ENCODE measurements at places on chromosomes 2 and 18.

GRCh38 chr2:160513120-160513519 is 19.5 kb upstream of the RBMS1 start:
- DNase-seq = no peak

GRCh38 chr2:220445429-220446105 is 818.1 kb downstream of the SLC4A3 start:
- DNase-seq = no peak

GRCh38 chr2:175035806-175036205 is 30.6 kb upstream of the CHN1 start:
- DNase-seq = no peak

GRCh38 chr2:47300609-47301276 is 102.2 kb upstream of the MSH2 start:
- no peak for DNase-seq

- no peak for DNase-seq
Observed at GRCh38 chr2:241302759-241303651, 12.5 kb downstream of the HDLBP start.

- no peak for DNase-seq
Observed at GRCh38 chr2:23698721-23699579, 228.0 kb downstream of the ATAD2B start.

GRCh38 chr18:48818329-48819254 is 132.2 kb downstream of the SMAD7 start:
- no peak for DNase-seq

GRCh38 chr18:25724997-25725396 is 365.4 kb downstream of the SS18 start:
- no peak for DNase-seq

DNA sequence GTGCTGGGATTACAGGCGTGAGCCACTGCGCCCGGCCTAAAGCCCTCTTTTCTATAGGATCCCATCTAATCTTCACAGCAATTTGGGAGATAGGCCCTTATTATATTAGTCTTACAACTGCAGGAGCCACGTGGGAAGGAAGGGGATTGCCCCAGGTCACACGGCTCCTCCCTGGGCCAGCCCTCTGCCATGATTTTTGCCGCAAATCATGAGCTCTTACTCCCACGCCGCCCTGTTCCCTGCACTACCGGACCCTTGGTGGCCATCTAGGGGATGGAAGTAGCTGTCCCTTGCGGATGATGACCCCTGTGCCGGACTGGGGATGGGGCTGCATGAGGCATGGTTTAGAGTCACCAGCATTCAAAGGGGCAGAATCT is 28.4 kb upstream of the PTMA start:
- no peak for DNase-seq

- no peak for DNase-seq
Observed at GRCh38 chr2:239143858-239144712, 256.7 kb downstream of the HDAC4 start.

DNA sequence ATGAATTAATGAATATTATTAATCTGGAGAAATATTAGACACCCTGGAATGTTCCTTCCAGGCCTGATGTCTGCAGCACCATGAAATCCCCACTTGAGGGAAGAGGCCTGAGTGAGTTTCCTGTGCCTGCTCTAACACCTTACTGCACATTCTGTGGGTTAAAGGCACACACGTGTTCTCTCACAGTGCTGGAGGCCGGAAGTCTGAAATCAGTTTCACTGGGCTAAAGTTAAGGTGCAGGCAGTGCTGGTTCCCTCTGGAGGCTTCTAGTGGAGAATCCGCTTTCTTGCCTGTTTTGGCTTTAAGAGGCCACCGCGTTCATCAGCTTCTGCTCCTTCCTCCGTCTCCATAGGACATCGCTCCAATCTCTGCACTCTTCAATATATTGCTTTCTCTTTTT is 48.7 kb downstream of the ACKR3 start:
- no peak for DNase-seq

GRCh38 chr18:22424565-22424963 is 6.8 kb upstream of the CTAGE1 start:
- DNase-seq = no peak

DNA sequence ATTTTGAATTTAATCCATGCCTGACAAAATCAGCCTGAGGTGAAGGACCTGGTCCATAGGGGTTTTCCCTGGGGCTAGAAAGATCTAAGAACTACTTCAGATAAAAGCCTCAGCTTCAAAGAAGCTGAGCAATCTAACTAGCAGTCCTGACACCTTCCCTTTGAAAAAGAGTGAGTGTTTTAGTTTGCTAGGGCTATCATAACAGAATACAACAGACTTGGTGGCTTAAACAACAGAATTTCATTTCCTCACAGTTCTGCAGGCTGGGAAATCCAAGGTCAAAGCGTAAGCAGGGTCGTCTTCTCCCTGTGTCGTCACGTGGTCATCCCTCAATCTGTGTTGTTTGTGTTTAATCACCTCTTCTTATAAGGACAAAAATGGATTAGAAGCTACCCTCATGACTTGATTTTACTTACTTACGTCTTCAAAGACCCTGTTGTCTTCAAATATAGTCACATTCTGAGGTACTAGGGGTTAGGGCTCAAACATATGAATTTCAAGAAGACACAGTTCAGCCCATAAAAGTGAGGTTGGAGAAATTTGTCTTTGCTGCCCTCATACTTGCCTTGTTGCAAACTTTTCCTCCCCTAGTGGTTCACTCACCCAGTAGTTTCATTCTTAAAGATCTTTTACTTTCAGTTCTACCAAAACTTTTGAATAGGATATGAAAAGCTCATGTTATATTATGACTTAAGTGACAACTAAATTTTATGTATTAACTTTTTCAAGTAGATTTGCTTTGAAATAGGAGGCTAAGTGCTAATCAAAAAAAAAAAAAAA is 673.8 kb downstream of the ARHGAP15 start:
- DNase-seq = no peak

GRCh38 chr18:75132098-75132870 is 76.7 kb downstream of the PTGR3 start:
- DNase-seq = no peak

DNA sequence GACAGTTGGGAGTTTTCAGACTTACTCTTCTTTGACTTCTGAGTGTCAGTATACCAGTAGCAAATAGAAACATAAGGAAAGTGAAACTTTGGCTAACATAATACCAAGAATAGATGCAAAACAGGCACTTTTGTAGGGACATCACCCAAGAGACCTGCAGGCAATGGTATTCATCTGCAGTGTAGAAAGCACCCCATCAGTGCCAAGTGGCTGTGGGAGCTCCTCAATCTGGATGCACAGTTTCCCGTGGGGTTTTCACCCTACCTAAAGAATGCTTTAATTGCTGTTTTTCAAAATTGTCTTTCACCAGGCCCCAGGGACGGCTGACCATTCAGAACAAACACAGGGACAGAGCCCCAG is 96.6 kb upstream of the GPR45 start:
- DNase-seq = no peak

GRCh38 chr2:216555274-216555673 is 56.6 kb downstream of the RPL37A start:
- no peak for DNase-seq

DNA sequence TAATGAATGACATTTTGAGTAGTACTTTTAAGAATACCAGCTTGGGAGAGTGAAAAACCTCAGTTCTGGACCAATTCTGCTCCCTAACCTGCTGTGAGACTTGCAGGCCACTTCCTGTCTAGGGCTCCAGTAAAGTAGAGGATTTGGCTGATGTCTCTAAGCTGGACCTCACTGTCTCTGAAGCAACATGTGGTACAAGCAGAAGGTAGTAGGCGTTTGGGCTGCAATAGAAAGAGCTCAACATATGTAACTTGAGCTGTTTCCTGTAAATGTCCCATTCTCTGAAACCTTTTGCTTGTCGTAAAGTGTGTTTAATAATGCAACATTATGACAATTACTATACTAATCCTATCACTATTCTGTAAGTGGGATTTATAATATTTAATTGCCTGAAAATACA is 213.1 kb downstream of the MYO3B start:
- DNase-seq = no peak

DNA sequence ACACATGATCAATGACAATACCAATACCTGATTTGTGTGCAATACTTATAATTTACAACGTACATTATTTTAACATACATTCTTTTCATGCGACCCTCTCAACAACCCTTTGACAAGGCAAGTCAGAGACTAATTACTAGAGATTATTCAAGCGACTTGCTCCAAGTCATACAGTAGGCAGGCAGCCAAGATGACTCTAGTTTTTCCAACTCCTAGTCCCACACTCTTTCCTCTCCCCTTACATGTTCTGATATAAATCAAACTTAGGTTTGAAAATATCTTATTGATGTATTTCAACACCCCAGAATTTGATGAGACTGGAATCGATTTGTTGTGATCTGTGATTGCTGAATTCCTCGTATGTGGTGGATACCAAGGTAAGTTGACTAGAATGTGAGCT is 8.0 kb upstream of the CYP27C1 start:
- DNase-seq = no peak

- no peak for DNase-seq
Observed at GRCh38 chr2:57402096-57402495, 644.5 kb upstream of the VRK2 start.

GRCh38 chr2:152097801-152098495 is 896 bp downstream of the CACNB4 start:
- DNase-seq = no peak

- DNase-seq = no peak
Observed at GRCh38 chr2:232275670-232276069, 102.9 kb upstream of the ALPP start.

- DNase-seq = no peak
Observed at GRCh38 chr2:223884399-223884798, 47.0 kb upstream of the AP1S3 start.

GRCh38 chr18:75256376-75256775 is 45.8 kb downstream of the TSHZ1 start:
- no peak for DNase-seq

- no peak for DNase-seq
Observed at GRCh38 chr2:71853858-71854257, 293.8 kb downstream of the CYP26B1 start.

DNA sequence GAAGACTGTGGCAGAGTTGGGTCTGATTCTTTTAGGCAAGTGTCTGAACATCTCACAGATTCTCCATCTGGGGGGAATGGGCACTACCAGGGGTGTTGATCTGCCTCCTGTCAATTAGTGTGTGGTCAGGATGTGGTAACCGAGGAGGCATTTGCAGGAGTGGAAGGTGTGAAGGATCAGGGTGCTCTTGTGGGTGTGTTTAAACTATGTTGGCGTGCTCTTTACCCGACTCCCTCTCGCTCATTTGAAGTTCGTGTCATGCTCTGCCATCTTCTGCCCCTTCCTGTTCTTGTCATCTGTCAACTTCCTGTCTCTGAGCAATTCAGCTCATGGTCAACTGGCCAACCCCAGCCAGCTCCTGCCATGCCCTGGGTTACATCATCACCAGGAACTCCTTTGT is 107.9 kb downstream of the RTN4 start:
- no peak for DNase-seq

GRCh38 chr18:23835091-23835490 is 145.8 kb downstream of the LAMA3 start:
- no peak for DNase-seq

DNA sequence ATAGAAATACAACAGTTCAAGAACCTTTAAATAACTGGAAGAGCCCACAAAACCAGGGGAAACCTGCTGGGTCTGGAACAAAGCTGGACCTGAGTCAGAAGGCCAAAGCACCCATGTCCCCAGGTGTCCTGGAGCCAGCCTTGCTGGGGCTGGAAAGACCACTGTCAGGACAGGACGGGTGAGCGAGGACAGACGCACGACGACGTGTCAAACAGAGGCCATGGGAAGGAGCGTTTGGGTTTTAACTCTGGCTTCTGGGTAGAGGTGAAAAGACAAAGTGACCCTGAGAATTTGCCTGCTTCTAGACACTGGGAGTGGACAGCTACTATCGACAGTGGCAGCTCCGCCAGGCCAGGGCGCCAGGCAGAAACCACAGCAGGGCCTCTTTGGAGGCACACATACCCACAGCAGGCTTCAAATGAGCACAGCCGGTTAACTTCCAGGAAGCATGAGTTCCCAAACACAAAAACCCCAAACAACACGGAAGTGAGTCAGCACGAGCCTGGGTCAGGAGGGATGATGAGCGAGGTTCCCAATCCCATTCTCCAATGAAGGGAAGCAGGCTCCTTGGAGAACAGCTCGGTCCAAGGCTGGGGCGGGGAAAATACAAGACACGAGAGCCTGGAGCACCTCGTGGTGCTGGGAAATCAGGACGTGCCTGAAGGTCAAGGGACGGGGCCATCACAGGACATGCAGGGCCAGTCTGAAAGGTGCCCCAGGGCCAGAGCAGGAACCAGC is 208.0 kb downstream of the TWIST2 start:
- no peak for DNase-seq

GRCh38 chr18:40431071-40431985 is 1523.7 kb upstream of the PIK3C3 start:
- no peak for DNase-seq

DNA sequence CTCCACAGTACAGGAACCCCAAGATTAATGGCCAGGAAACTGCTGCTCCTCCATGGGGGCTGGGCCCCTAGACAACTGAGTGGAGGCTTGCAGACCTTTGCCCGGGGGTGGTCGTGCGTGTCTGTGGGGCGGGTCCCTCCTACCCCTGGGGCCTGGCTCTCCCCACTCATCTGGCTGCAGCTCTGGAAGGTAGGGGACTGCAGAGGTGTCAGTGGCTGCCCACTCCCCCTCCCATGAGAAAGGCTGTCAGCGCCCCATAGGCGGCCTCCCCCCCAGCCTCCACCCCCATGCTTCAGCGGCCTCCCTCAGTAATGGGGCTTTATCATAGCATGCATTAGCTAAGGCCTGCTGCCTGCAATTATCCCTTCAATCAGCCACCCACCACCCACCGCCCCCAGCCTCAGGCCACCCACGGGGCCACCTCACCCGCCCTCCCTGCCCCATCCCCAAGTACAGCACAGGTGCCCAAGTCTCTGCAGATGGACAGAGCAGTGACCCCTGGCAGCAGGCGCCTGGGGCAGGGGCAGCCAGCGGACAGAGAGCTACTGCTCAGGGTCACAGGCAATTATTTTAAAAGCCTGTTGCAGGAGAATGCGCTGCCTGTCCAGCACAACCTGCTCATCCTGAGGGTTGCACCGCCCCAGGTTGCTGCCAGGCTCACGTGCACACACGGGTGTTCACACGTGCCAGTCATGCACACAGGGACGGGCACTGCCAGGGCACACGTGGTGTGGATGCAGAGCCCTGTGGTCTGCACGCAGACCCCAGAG is 9.1 kb upstream of the ECEL1 start:
- DNase-seq = no peak

Measured in stimulated activated CD4-positive, alpha-beta T cell treated with anti-CD3 and anti-CD28 coated beads, Interleukin-15, amount 100 ng/mL, for 48 hours (primary cell).